Neural progenitor cell (in vitro differentiated cells): ENCODE measurements at places on chromosomes 12 and 14. TPM values are rescaled to one million over a fixed set of nuclear protein-coding genes. Genes with fewer than 3 reads are reported as not detected.

DNA sequence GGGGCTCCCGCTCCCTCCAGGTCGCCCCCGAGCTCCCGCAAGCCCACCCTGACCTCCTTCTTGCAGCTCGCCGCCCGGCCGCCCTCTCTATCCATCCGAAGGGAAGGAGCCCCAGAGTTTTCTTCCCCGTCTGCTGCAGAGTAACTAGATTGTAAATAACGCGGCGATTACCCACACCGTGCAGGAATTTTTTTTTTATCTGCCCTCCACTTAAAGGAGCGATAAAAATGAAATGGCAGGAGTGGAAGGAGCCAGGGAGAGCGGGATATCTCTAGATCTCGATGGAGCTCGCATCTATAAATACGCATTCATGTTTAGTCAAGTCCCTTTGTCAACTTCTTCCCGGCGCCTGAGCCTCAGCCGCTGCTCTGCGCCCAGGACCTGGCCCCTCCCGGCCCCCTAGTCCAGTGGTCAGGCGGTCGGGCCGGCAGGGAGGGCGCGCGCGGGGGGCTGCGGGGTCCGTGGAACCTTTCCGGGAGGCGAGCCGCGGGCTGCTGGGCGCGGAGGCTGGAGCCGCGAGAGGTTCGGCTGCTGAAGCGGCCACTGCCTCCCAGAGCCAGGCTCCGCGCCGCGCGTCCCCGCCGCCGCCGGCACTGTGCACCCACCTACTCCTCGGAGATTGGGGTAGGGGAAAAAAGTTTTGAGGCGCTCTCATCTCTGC, 386.0 kb downstream of the BCAT1 start:
- peaks cover 35% of the 10 kb centered on the region for H3K27me3 ChIP-seq
- no peak overlapping the region for H3K27ac ChIP-seq
- no peaks in the 10 kb centered on the region for H3K36me3 ChIP-seq
- DNase-seq = peak; percentile 72

- H3K27ac ChIP-seq = no peak overlapping the region
- H3K4me3 ChIP-seq = no peak overlapping the region
- no peak for DNase-seq
- H3K27me3 ChIP-seq = no peaks in the 10 kb centered on the region
- no peaks in the 10 kb centered on the region for H3K4me1 ChIP-seq
These were observed 80.2 kb downstream of the ANO6 start for GRCh38 chr12:45296046-45296586.

- H3K4me1 ChIP-seq = peaks cover 11% of the 10 kb centered on the region
- H3K4me3 ChIP-seq = peak overlapping the region; percentile 83
- no peaks in the 10 kb centered on the region for H3K27me3 ChIP-seq
- no peaks in the 10 kb centered on the region for H3K36me3 ChIP-seq
These were observed 1.0 kb upstream of the GXYLT1 start for GRCh38 chr12:42145552-42146215.

- H3K27ac ChIP-seq = no peak overlapping the region
- no peaks in the 10 kb centered on the region for H3K4me1 ChIP-seq
- no peak for DNase-seq
- H3K36me3 ChIP-seq = no peaks in the 10 kb centered on the region
These were observed 12.6 kb downstream of the RCOR1 start for GRCh38 chr14:102605029-102605428.

GRCh38 chr14:104137297-104138097, 890 bp upstream of the KIF26A start:
- peaks cover 47% of the 10 kb centered on the region for H3K4me1 ChIP-seq
- peak overlapping the region; percentile 59 for H3K4me3 ChIP-seq
- DNase-seq = peak; percentile 92
- H3K27ac ChIP-seq = no peak overlapping the region

- H3K27me3 ChIP-seq = no peaks in the 10 kb centered on the region
- DNase-seq = no peak
- H3K27ac ChIP-seq = no peak overlapping the region
These were observed 13.7 kb downstream of the APPL2 start for GRCh38 chr12:105222284-105222655.

- no peaks in the 10 kb centered on the region for H3K36me3 ChIP-seq
- H3K27me3 ChIP-seq = no peaks in the 10 kb centered on the region
- H3K4me3 ChIP-seq = no peak overlapping the region
These were observed 20.8 kb upstream of the NXPH4 start for GRCh38 chr12:57195611-57196371.

- H3K27me3 ChIP-seq = peaks cover 18% of the 10 kb centered on the region
- peaks cover 14% of the 10 kb centered on the region for H3K4me1 ChIP-seq
- peak overlapping the region; percentile 36 for H3K4me3 ChIP-seq
- peak; percentile 69 for DNase-seq
- no peak overlapping the region for H3K27ac ChIP-seq
These were observed 10.6 kb downstream of the AHNAK2 start for GRCh38 chr14:104967386-104968152.

Gene TAS2R19
- 7.7 and 9.7 TPM in 2 replicates for total RNA-seq

Gene CLEC9A
- total RNA-seq = not detected in 2 replicates

Gene CMTM5
- total RNA-seq = 4.3 and 6.9 TPM in 2 replicates

Gene RDH12
- total RNA-seq = 1.3 and 1.5 TPM in 2 replicates

Gene CATSPERB
- 0.28 TPM in 1 of 2 replicates, not detected in the other for total RNA-seq

Gene FICD
- total RNA-seq = 5.4 and 7.1 TPM in 2 replicates

Gene SLC25A21
- total RNA-seq = 5.3 and 6.4 TPM in 2 replicates

Gene SETD3
- total RNA-seq = 54.7 and 68.0 TPM in 2 replicates
